ENCODE measurements at places on chromosomes 2 and 18.

DNA sequence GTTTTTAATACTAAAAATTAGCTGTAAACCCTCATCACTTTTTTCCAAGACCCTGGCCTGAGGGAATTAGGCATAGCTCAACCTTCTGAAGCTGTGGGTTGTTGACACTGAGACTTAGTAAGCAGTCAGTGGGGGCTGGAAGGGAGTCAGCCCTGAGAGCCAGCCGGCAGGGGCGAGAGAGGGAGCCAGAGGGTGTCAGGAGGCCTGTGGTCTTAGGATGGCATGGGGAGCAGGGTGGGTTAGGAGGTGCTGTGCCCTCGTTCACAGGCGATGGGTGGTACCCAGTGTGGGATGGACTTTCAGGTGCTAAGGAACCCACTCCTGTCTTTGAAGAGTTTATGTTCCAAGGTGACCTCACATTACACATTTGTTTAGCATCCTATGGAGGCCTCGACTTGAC is 49.3 kb downstream of the IL1RL2 start:
- DNase-seq = no peak

GRCh38 chr18:36315736-36316135 is 18.2 kb downstream of the FHOD3 start:
- no peak for DNase-seq

DNA sequence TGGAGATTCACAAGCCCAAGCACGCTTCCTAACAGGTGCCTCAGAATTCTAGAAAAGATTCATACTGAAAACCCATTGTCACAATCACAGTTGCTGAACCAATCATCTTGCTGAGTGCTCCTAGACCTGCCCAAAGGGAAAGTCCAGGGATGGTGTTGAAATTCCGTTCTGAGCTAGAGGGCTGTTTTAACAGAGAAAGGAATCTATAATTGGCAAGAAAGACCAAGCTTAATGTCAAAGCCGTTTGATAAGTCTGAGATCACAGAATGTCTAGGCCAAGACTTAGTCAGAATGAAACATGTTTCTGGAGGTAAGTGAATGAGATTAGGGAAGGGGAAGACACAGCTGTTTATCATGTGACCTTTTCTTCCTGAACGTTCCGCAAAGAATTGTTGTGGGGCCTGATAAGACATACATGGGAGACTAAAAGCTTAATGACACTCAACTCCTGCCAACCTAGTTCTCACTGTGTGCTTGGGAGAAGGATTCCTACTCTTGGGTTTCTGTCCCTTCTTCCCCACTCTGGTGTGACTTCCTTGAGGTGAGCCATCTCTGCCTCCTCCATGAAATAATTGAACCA is 27.5 kb downstream of the PMAIP1 start:
- no peak for DNase-seq

DNA sequence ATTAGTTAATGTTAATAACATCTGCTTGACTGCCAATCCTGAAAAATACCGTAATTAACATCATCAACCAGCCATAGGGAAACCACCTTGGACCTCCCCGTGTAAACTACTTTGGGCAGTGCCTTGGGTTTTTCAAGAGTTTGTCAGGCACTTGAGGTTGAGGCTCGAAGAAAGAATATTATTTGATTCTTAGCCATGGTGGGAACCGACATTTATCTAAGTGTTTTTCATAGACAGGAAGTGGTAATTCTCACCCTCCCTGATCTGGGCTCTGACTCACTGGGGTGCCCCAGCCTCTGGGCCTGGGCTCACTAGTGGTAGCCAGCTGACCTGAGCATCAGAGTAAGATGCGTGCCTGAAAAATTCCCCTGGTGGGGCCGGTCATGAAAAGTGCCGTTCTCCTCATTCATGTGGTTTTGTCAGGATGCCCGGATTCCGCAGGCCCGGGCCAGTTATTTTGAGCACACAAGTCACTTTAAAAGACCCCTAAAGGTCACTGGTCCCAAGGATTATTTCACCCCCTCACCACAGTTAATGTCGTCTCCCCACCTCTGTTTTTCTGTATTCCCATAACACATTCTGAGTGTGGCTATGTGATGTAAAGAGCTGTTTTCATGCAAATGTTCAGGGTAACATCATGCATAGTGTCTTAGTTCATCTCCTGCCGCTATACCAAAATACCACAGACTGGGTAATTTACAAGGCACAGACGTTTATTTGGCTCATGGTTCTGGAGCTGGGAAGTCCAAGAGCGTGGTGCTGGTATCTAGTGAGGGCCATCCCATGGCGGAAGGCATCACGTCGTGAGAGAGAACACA is 21.6 kb upstream of the SPATA3 start:
- no peak for DNase-seq

GRCh38 chr2:38634684-38635083 is 31.2 kb upstream of the GALM start:
- no peak for DNase-seq
